ENCODE measurements at places on chromosomes 16 and 17. TPM values are rescaled to one million over a fixed set of nuclear protein-coding genes. Genes with fewer than 3 reads are reported as not detected.

The FBXW10 gene
- total RNA-seq = 0.17 TPM

The NPB gene
- total RNA-seq = 0.53 TPM

The NDUFAB1 gene
- total RNA-seq = 378 TPM

The CD300LB gene
- 0.09 TPM for total RNA-seq

The SP2 gene
- 15.8 TPM for total RNA-seq
